ENCODE measurements at places on chromosomes 7 and 10.

DNA sequence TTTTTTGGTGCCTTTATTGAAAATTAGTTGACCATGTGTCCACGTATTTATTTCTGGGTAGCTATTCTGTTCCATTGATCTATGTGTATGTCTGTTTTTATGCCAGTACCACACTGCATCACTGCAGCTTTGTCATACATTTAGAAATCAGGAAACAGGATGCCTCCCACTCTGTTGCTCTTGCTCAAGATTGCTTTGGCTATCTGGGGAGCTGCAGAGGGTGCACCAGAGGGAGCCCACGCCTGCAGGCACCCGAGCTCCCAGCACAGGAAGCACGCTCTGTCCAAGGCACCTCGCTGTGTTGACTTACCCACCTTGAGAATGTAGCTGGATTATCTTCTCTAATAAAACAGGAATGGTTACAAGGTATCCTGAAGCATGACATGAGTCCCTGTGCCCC lies 301.7 kb downstream of the TCERG1L start:
- no peak for DNase-seq

- no peak for DNase-seq
These were observed 915.4 kb upstream of the AUTS2 start for GRCh38 chr7:68682910-68683309.

DNA sequence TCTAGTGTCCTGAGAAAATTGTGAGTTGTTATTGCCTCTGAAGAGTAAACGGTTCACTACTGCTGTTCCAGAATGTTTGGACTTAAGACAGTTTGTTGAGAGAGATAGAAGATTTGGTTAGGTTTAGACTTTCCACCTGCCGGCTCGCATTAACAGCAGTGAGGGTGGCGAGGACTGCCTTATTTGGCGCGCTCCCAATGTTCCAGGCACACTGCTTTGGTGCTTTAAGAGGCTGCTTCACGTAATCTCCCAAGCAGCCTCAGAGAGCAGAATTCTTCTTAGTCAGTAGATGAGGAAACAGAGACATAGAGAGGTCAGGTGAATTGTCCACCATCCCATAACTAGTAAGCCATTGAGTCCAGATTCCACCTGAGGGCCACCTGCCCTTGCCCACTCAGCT lies 41.1 kb downstream of the GLRX3 start:
- no peak for DNase-seq

- DNase-seq: no peak
These were observed 57.5 kb downstream of the EXOC4 start for GRCh38 chr7:133310232-133310862.

DNA sequence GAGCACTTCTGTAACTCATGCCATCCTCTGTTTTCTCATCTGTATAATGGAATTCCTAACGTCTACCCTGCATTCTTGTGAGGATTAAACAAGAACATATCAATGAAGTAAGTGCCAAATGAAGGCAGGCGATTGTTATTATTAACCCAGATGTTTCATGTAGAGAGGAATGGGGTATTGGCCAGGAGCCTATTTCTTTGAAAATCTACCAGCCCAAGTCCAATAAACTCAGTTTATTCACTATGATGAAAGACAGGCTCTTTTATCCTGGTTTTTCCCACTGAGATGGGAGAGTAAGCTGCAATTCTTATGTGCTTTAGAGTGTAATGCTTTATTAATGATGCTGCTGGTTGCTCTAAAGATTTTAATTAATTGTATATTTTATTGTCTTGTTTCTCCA lies 9.6 kb downstream of the CTTNBP2 start:
- DNase-seq: no peak

- DNase-seq: no peak
These were observed 142.0 kb downstream of the PTPRN2 start for GRCh38 chr7:158445421-158446175.

DNA sequence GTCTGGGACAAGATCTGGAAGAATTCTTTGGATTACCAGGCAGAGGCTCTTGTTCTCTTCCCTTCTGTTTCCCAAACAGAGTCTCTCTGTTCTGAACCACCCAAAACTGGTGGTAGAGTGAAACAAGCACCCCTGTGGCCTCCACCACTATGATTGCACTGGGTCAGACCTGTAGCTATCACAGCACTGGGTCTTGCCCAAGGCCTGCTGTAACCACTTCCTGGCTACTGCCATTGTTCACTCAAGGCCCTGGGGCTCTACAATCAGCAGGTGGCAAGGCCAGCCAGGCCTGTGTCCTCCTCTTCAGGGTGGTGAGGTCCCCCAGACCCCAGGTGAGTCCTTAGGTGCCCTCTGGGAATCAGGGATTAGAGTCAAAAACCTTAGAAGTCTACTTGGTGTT lies 4.1 kb upstream of the LRRC17 start:
- DNase-seq: no peak

DNA sequence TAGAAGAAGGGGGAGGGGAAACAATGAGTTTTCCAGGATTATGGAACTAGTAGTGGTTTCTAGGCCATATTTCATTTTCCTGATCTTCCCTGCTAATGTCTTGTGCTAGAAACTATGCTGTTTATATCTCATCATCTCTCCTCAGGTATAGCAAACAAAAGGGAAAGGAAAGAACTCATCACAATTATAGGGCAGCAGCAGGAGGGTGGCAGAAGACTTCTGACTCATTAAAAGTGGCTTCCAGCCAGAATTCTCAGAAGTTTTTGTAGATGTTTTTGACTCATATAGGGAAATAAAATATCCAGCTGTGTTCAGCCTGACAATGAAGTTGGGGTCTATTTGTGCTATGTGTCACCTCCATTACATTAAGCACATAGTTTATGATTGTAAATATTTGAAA lies 6.5 kb downstream of the AHR start:
- DNase-seq: peak; percentile 35

DNA sequence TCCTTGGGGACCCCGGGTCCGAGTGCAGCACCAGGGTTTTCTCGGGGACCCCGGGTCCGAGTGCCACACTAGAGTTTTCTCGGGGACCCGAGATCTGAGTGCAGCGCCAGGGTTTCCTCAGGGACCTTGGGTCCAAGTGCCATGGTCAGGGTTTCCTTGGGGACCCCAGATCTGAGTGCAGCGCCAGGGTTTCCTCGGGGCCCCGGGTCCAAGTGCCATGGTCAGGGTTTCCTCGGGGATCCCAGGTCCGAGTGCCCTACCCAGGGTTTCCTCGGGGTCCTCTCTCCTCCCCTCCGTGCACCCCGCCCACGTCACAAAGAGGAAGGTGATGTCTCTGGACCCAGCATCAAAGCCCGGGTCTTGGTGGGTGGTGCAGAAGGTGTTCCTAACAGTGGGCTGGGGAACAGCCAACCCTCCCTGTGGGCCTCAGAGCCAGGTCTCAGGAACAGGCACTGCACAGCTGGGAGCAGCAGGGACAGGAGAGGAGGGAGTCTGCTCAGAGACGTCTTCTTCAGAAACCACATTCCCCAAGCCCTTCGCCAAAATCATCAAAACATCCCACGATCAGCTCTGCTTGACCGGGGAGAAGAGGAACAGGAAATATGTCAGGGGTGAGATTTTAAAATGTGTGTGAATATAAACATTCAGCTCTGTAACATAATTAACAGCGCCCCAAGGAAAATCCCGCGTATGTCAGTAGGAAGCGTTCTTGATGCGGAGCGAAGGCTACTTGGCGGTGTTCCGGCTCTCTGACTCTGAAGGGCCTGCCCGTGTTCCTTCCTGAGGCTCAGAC lies 540.7 kb downstream of the DNAJB6 start:
- DNase-seq: no peak

- DNase-seq: no peak
These were observed 22.8 kb upstream of the EN2 start for GRCh38 chr7:155435110-155435509.

GRCh38 chr7:86980223-86980622 lies 79.2 kb downstream of the ELAPOR2 start:
- DNase-seq: no peak

GRCh38 chr7:108109221-108109908 lies 20.8 kb downstream of the LAMB4 start:
- no peak for DNase-seq

- no peak for DNase-seq
These were observed 33.3 kb downstream of the CALML3 start for GRCh38 chr10:5557799-5558771.

DNA sequence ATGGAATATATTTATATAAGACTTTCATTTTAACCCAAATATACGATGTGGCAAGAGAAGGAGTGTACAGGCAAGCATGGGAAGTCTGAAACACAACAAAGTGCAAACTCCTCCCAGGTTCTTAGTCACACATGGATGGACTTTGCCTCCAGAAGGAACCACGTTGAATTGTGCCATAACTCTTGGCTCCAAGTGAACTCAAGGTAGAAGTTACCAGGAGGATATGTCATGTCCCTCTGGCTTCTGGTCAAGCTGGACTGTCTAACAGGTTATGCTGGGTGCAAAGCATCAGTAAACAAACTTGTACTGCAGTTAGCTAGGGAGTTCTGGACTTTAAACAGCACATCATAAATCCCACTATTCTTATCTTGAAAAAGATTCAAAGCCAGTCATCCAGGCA lies 328.3 kb upstream of the TEX47 start:
- DNase-seq: no peak

GRCh38 chr7:140672382-140673062 lies at the start of gene ADCK2:
TSS of gene ADCK2 (plus strand) at chr7:140672945. CDS start at chr7:140673331, 386 bp downstream.
- DNase-seq: peak; percentile 60

DNA sequence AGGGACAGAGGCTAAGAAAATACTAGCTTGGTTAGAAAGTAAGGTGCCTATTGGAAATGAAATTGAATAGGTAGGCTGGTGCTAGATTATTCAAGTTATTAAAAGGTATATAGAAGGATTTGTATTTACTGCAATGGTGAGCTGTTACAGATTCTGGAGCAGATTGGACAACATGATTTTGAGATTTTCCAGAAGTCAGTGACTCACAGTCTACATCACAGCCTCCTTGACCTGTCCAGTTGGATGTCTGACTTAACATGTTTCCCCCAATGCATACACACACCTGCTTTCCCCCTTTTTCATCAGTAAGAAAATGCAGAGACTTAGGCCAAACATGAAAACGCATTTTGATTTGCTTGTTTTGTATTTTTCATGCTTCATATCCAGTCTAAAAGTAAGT lies 33.4 kb downstream of the STARD3NL start:
- DNase-seq: no peak

DNA sequence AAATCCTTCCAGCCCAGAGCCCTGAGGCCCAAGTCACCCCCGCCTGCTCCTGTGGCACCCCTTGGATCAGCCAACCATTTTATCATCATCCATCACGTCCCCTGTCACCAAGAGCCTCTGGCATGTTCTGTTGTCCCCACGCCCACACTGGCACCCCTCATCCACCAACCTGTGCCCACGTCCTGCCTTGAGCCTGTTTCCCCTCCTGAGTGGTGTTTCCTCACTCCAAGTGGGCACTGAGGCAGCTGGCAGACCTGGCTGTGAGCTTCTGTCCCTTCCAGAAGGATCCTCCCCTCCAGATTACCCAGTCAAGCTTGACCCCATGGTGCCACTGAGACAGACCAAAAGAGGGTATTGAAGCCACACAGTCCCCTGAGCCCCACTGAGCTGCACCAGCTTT lies 71.4 kb upstream of the ANTXRL start:
- DNase-seq: no peak

DNA sequence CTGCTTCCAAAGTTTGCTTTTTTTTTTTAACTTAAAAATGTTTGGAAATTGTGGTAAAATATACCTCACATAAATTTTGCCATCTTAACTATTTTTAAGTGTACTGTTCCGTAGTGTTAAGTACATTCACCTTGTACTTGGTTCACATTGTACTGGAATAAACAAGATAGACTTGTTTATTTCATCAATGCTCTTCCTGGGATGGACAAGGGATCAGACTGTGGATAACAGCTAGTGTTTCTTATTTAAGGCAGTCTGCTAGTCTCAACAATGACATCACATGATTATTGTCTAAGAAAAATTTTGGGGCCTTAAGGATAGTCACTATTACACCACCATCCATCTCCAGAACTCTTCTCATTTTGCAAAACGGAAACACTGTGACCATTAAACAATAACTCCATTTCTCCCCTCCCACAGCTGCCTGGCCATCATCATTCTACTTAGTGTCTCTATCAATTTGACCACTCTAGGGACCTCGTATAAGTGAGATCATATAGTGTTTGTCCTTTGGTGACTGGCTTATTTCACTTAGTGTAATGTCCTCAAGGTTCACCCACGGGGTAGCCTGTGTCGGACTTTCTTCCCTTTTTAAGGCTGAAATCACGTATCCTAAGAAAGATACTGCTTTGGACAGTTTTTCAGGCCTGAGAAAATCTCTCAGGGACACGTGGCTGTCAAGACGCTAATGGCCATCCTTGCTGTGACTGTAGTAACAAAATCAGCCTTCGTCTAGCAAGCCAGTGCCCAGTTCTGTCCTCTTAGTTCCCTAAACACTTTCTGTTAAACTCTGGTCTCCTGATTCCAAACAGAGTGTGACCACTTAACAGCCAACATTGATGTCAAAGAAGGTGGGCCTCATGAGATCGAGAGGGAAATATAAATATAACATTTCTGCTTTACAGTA lies 305.2 kb downstream of the FRMD4A start:
- no peak for DNase-seq

- no peak for DNase-seq
These were observed 409.2 kb upstream of the KLF6 start for GRCh38 chr10:4194231-4194630.

GRCh38 chr10:114647545-114648138 lies 10.4 kb downstream of the ABLIM1 start:
- no peak for DNase-seq

DNA sequence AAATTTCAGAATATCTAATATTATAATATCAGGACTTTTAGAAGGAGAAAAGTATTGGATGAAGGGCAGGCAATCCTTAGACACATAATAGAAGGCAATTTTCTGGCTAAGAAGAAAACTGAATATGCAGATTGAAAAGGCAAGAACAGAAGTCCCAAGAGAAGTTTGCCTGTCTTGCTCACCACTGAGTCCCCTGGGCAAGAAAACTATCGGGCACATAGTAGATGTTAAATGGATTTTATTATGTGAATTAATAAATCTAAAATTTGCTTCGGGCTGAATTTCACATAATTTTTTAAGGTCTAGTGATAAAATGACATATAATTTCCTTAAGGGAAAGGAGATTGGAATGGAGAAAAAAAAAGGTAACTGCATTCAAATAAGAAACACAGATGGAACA lies 380.9 kb upstream of the GRM3 start:
- no peak for DNase-seq

- no peak for DNase-seq
These were observed 12.7 kb downstream of the CUL1 start for GRCh38 chr7:148711191-148712102.

- no peak for DNase-seq
These were observed 20.8 kb upstream of the UNC5B start for GRCh38 chr10:71191551-71192076.

- no peak for DNase-seq
These were observed 198.4 kb downstream of the TPST1 start for GRCh38 chr7:66403564-66403963.
